Stimulated activated CD4-positive, alpha-beta T cell treated with anti-CD3 and anti-CD28 coated beads, Interleukin-1b, Interleukin-23, amount 100 ng/mL, for 24 hours (primary cell): ENCODE measurements at places on chromosomes 5 and 9.

GRCh38 chr5:139131921-139132432 lies 66.2 kb downstream of the SIL1 start:
- DNase-seq = no peak

DNA sequence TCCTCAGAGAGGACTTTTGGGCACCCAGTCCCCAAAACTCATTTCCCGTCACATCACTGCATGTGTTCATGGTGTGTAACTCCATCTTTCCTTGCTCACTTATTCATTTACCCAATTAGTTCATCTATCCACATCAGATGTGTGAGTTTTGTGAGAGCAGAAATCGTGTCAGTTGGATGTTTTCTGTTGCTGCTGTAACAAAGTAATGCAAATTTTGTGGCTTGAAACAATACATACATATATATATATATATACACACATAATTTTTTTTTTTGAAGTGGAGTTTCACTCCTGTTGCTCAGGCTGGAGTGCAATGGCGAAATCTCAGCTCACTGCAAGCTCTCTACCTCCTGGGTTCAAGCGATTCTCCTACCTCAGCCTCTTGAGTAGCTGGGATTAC lies 70.5 kb upstream of the BOD1 start:
- DNase-seq = no peak

DNA sequence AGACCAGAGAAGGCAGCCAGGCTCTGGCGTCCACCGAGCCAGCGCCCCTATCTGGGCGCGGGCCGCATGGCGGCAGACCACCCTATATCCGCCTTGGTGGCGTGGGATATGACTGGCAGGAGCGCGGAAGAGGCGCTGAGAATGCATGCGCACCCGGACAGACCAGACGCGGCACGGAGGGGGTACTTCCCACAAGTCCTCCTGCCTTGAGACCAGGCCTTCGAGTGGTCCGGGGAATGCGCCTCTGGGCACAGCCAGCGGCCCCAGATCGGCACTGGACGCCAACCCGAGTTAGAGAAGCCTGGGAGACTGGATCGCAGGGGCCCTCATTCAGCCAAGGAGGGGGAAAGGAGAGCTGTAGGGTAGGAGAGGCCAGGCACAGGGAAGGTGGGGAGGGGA lies 2.5 kb upstream of the LMX1B start:
- no peak for DNase-seq

GRCh38 chr5:99023330-99023729 lies 94.5 kb upstream of the CHD1 start:
- no peak for DNase-seq

GRCh38 chr5:128857076-128857677 lies 108.1 kb upstream of the SLC27A6 start:
- no peak for DNase-seq

- no peak for DNase-seq
These were observed 175.7 kb downstream of the SAXO1 start for GRCh38 chr9:18857334-18857733.

GRCh38 chr5:126831156-126831555 lies 54.2 kb downstream of the LMNB1 start:
- no peak for DNase-seq

DNA sequence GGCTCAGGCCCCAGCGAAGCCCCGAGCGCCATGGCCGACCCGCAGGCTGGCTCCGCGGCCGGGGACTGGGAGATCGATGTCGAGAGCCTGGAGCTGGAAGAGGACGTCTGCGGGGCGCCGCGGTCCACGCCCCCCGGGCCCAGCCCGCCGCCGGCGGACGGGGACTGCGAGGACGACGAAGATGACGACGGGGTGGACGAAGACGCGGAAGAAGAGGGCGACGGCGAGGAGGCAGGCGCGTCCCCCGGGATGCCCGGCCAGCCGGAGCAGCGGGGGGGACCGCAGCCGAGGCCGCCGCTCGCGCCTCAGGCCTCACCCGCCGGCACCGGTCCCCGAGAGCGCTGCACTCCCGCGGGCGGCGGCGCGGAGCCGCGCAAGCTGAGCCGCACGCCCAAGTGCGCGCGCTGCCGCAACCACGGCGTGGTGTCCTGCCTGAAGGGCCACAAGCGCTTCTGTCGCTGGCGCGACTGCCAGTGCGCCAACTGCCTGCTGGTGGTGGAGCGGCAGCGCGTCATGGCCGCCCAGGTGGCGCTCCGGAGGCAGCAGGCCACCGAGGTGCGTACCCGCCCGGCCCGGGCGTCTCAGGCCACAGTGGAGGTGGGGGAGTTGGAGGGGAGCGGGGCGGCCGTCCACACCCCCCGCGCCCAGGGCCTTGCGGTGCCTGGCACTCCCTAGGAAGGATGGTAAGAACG lies 1.6 kb downstream of the DMRT2 start:
- DNase-seq = no peak

DNA sequence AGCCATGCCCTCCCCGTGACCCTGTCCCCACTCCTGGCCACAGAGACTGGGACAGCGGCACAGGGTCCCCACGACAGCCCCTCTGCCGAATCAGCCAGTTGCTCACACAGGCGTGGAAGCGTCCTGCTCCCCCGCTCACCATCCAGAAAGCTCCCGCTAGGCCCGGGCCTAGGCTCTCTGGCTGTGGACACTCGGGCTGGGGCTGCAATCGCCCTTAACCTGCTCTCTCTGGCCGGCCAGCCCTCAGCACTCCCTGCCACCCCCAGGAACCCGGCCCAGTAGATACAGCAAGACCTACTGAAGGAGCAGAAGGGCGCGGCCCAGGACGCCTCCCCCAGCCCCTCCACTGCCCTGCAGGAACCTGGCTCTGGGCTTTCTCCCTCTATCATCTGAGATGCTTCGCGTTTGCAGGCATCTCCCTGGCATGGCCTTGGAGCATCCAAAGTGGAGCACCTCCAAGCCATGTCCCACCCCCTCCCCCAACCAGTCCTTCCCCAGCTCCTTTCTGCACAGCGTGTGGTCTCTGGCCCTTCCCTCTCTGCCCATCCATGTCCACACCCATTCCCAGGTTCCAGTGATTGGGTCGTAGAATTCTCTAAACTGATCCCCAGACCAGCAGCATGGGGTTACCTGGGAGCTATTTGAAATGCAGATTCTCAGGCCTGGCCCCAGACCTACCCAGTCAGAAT lies 113.7 kb upstream of the LMX1B start:
- DNase-seq = no peak

DNA sequence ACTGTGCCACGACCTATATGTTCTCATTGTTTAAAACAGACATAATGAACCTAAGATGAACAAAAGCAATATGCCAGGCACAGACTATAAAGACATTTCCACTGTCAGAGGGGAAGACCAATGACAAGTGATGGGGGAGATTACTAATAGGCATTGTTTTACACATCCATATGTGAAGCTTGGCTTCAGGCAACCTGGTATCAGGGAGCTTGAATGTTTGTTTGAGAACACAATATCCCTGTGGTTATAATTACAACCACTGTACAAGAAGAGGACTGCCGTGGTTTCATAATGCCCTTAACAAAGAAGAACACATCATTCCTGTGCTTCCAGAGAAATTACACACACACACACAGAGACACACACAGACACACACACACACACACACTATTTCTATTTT lies 385.7 kb downstream of the BNC2 start:
- no peak for DNase-seq

DNA sequence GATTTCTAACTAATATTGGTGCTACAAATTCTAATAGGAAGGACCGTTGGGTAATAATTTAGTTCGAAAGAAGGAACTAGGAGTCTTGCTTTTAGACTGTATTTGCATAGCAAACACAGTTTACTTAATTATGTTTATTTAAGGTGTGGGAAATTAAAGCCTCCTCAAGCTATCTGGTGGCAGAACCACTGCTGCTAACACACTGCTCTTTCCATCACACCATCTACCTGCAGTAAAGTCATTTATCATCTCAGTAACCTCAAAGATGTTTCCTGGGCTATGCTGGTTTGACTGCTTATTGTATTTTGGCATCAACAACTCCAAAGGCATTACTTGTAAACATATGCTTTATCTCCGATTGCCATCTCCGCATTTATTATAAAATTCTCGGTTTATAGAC lies 114.3 kb downstream of the DEPDC1B start:
- no peak for DNase-seq

DNA sequence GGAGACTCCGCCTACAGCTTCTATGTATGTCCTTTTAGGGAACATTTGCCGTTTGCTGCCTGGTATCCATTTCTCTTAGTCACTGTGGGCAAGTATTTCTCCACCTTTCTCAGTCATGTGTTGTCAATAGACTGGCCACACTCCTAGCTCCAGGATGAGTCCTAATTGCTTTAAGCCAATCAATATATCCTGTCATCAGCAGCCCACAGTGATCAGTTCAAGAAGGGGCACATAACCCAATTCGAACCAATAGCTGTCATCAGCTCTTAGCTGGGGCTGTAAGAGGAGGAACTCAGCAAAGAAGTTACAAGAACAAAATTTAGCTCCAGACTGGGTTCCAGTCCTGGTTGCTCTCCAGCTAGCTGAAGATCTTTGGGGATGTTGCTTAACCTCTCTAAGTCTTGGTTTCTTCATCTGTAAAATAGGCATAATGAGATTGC lies 70.7 kb upstream of the MAN2A1 start:
- DNase-seq = no peak

- DNase-seq = no peak
These were observed 366.9 kb downstream of the MAN2A1 start for GRCh38 chr5:110056580-110057114.

DNA sequence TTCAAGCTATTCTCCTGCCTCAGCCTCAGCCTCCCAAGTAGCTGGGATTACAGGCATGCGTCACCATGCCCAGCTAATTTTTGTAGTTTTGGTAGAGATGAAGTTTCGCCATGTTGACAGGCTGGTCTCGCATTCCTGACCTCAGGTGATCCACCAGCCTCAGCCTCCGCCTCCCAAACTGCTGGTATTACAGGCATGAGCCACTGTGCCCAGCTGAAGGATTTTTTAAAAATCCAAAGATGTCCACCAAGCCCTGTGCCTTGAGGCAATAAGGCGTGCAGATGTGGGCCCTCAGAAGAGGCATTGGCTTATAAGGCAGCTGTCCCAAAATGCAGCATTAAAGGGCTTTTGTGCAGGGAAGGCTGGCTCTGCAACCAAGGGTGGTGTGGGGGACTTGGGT lies 10.3 kb upstream of the ZFR start:
- DNase-seq = no peak

DNA sequence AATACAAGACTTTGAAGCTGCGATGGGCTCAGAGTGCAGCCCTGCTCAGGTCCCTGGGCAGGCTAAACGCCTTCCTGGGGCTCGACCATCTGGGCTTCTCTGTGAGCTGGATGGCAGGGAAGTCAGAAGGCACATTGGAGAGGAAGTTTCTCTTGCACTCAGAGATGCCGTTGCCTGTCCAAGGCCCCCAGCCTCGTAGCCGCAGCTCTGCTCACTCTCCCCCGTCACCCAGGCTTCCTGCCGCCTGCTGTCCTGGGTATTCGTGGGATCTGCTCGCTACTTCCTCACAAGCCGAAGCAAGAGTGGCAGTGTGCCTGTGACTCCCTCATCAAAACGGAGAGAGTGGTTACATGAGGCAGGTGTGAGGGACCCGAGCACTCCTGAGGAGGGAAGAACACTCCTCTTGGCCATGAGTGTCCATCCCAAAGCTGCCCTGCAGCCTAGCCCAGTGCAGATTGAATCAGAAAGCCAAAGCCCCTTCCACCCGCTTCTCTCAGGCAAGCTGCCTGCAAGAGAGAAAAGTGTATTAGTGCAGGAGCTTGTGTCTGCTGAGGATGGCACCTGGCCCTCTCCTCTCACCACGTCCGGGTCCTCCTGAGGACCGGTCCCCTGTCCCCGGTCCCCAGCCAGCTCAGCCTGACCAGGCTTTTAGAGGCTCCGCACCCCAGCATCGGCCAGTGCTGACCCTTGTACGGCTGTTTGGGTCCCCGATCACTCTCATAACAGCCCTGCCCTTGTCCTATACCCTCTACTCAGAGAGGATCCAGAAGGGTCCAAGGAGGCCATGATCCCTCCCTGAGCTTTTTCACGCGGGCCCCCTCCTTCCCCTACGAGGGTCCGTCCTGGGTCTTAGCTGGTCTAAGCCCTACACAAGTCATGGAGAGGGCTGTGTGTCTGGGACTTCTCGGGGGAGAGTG lies 7.3 kb downstream of the FCN2 start:
- DNase-seq = no peak

- no peak for DNase-seq
These were observed 112.2 kb downstream of the PIP5K1B start for GRCh38 chr9:68817079-68817875.

DNA sequence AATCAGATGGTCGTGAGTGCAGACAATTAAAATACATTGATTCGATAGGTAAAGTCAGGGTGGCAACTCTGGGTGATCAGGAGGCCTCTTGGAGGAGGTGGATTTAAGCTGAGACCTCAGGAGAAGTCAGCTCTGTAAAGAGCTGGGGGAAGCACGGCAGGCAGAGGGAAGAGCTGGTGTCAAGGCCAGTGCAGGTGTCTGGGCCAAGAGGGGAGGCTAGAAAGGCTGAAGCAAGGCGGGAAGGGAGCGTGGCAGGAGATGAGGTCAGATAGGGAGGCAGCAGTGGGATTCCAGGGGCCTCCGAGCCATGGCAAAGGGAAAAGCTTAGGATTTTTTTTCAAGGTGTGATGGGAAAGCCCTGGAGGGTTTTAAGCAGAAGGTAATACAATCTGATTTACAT lies 178.7 kb downstream of the FSTL4 start:
- no peak for DNase-seq

GRCh38 chr9:69818750-69819345 lies 1.8 kb upstream of the CFAP95 start:
- DNase-seq = no peak

GRCh38 chr9:94443032-94443722 lies 111.7 kb upstream of the PCAT7 start:
- no peak for DNase-seq

GRCh38 chr5:40475561-40475960 lies 204.2 kb upstream of the PTGER4 start:
- DNase-seq = no peak

DNA sequence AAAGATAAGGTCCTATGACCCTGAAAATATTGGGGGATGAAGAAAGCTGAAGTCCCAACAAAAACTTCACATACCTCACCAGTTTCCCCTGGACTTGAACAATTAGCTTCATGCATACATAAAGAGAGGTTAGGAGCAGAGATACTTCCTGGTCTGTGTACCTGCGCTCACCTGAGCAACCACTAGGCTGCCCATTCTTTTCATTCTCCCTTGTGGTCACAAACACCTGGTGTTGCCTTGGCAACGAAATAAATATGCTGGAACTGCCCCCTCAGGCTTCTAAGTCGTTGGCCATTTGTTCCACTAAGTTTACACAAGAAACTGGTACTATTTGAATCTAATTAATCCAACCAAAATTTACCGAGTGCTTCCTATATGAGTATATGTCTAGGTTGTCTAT lies 18.1 kb downstream of the OTP start:
- DNase-seq = no peak

- DNase-seq = no peak
These were observed 42.6 kb upstream of the NAA35 start for GRCh38 chr9:85898332-85898731.

GRCh38 chr5:21236104-21236503 lies 1248.1 kb upstream of the CDH18 start:
- no peak for DNase-seq
